ENCODE measurements at places on chromosomes 11 and 22.

DNA sequence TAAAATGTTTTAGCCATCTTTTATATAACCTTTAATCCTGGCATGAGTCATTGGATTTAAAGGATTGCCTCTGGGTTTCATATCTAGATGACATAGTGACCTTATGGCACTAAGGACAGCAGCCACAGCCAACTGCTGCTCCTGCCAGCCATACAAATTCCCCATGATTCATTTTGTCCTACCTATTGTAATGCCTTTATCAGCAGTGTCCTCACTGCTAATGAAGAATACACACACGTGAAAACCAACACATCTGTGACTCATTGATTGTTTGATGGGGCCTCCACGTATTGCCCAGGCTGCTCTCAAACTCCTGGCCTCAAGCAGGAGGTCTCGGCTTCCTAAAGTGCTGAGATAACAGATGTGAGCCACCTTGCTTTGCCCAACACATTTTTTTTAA is 1.8 kb downstream of the LDHAL6A start:
- no peak for DNase-seq

- no peak for DNase-seq
Observed at GRCh38 chr11:99739464-99740089, 718.8 kb downstream of the CNTN5 start.

- no peak for DNase-seq
Observed at GRCh38 chr11:76234021-76234415, 27.7 kb upstream of the WNT11 start.

- no peak for DNase-seq
Observed at GRCh38 chr11:102836290-102836875, 7.0 kb downstream of the MMP3 start.

- DNase-seq, result no peak
Observed at GRCh38 chr11:6232899-6233298, 1.5 kb downstream of the FHIP1B start.

DNA sequence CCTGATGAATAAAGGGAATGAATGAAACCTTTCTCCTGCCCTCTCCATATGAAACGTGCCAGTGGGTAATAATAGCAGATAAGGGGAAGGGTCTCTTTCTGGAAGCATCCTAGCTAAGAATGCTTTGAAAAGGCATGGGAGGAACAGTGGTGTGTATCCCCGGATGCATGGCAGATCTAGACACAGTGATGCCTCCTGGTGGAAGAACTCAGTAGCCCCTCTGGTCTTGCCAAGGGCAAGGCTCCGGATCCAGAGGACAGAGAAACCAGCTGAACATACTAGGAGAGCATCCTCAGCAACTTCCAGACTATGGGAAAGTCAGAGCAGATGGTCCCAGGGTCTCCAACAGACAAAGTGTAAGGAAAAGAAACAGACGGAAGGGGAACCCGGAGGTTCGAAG is 6.4 kb downstream of the BAIAP2L2 start:
- DNase-seq, result no peak
